ENCODE measurements at places on chromosomes 5 and 9. TPM values are rescaled to one million over a fixed set of nuclear protein-coding genes. Genes with fewer than 3 reads are reported as not detected.

TEX48 gene
- total RNA-seq = not detected

IFNK gene
- not detected for total RNA-seq

ORM2 gene
- not detected for total RNA-seq

ARL14EPL gene
- total RNA-seq = 0.69 TPM

ATP10B gene
- not detected for total RNA-seq

FOXD4L5 gene
- 0.09 TPM for total RNA-seq

TAF9 gene
- total RNA-seq = 75.8 TPM

NIPSNAP3A gene
- total RNA-seq = 12.4 TPM

SLC25A2 gene
- not detected for total RNA-seq

NTNG2 gene
- 3.5 TPM for total RNA-seq

DMAC1 gene
- 11.5 TPM for total RNA-seq
